ENCODE measurements at places on chromosomes 3 and 15.

- peaks cover 8% of the 10 kb centered on the region for H3K27me3 ChIP-seq
- peak; percentile 47 for DNase-seq
These were observed 112.1 kb upstream of the ICE2 start for GRCh38 chr15:60590935-60591495.

DNA sequence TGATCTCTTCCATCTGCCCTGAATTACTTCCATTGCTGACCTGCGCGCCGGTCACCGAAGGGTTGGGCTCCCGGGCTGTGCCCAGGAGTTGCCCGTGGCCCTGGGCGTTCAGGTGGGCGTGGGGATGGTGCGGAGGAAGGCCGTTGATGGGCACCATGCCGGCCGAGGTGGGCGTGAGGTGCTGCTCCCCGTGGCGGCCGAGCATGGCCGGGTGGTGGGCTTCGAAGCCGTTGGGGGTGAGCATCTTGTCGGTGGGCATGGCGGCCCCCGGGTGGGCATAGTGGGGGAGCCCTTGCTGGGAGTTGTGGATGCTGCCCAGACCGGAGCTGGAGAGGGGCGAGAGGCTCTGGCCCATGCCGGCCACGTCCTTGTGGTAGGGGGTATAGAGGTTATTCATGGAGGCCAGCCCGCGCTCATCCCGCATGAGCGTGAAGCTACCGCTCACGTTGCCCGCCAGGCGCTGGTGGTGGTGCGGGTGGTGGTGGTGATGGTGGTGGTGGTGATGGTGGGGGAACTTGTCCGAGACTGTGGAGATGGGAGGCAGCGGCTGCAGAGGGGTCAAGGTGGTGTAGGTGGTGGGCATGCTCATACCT lies 1.0 kb downstream of the ONECUT1 start:
- DNase-seq, result no peak
- H3K4me1 ChIP-seq, result peaks cover 39% of the 10 kb centered on the region
- no peaks in the 10 kb centered on the region for H3K36me3 ChIP-seq
- peaks cover 96% of the 10 kb centered on the region for H3K27me3 ChIP-seq
- H3K27ac ChIP-seq, result no peak overlapping the region

DNA sequence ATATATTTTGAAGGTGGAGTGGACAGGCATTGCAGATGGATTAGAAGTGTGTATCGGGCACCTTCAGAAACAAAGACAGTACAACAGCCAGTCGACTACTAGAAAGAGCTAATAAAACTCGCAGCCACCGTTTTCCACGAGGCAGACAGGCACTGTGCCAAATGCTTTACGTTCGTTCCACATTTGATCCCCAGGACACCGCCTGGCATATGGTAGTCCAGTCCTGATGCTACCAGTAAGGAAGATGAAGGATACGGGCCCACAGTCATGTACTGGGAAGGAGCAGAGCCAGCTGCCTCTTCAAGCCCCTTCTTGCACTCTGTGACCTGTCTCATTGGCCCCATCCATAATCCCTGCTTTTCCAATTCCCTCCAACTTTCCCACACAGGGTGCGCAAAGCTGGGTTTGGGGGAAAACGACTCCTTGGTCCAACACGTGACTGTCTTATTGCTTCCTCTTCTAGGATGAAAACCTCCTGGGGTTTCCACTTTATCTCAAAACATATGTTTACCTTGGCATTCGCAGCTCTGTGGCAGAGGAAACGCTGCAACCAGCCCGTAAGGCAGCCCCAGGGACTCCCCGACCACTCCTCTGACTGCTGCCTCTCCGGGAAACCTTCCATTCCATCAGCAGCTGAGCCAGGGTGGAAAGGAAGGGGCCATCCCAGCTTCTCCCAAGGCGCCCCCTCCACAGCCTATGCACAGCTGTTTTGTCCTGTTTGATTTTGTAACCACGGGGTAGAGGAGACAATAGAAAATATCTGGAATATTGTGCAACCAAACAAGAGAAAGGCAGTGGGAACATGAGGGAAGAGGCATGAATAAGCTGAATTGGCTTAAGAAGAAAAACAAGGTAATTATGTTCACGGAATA lies 107.4 kb downstream of the ADAMTS17 start:
- no peak for DNase-seq
- H3K27me3 ChIP-seq, result no peaks in the 10 kb centered on the region
- no peak overlapping the region for H3K4me3 ChIP-seq
- H3K36me3 ChIP-seq, result no peaks in the 10 kb centered on the region
- H3K4me1 ChIP-seq, result no peaks in the 10 kb centered on the region

DNA sequence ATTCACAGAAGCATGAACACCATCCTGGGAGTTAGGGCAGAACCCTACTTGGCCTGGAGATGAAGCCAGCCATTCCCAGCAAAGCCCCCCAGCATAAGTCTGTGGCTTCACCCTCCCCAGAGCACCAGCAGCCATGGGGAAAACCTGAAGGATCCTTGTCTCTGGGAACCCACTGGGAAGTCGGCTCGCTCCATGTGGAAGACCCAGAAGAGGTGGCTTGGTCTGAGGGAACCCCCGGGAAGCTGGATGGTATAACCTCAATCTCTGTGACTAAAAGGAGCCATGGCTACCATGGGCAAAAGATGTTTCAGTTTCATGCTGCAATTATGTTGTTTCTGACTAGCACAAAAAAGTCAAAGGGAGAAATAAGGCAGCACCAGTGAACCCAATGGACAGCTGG lies 11.8 kb upstream of the RPUSD3 start:
- peaks cover 6% of the 10 kb centered on the region for H3K27me3 ChIP-seq
- no peaks in the 10 kb centered on the region for H3K36me3 ChIP-seq
- H3K4me1 ChIP-seq, result no peaks in the 10 kb centered on the region
- no peak overlapping the region for H3K27ac ChIP-seq
- no peak overlapping the region for H3K4me3 ChIP-seq

DNA sequence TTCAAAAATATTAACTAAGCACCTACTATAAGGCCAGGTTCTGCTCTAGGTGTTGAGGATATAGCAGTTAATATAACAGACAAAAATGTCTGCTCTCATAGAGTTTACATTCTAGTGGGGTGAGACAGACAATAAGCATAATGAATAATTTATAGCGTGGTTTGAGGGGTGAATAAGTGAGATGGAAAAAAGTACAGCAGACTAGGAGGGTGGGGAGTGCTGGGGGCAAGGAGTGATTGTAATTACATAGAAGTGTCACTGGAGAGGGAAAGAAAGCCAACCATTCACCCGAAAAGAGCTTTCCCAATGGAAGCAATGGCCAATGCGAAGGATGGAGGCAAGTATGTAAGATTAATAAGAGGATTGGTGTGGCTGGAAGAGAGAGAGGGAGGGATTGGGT lies 552.9 kb upstream of the KCNMB2 start:
- no peaks in the 10 kb centered on the region for H3K4me1 ChIP-seq
- H3K27me3 ChIP-seq, result no peaks in the 10 kb centered on the region
- H3K27ac ChIP-seq, result no peak overlapping the region
- DNase-seq, result no peak
- no peak overlapping the region for H3K4me3 ChIP-seq

DNA sequence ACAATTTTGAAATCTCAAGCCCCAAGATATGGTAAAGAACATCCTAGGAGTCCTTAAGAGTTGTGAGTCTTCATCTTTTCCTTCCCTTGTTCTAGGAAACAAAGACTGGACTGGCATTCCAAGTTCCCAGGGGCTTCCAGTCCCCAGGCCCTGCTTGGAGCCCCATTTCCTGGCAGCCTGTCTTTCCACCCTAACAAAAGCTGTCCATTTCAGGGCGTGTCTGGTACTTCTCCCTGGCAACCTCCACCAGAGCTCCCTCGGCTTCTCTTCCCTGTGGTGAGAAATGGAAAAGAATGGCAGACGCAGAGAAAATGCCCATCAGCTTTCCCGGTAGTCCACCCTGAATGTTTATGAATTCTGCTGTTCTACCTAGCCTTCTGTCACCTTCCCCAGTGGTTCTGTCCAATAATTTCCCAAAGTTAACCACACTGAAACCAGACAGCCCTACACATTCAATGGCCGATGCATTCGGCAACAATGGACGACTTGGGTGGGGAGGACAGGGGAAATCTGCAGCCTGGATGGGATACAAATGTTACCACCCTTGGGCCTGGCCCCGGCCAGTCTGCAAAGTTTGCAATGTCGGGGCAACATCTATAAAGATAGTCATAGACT lies 6.8 kb downstream of the RAB6B start:
- H3K4me3 ChIP-seq, result no peak overlapping the region
- DNase-seq, result no peak
- no peaks in the 10 kb centered on the region for H3K4me1 ChIP-seq
- no peaks in the 10 kb centered on the region for H3K36me3 ChIP-seq
- no peak overlapping the region for H3K27ac ChIP-seq

GRCh38 chr3:66952357-66952756 lies 45.8 kb upstream of the KBTBD8 start:
- no peak for DNase-seq
- no peak overlapping the region for H3K4me3 ChIP-seq
- H3K36me3 ChIP-seq, result no peaks in the 10 kb centered on the region
- no peak overlapping the region for H3K27ac ChIP-seq

DNA sequence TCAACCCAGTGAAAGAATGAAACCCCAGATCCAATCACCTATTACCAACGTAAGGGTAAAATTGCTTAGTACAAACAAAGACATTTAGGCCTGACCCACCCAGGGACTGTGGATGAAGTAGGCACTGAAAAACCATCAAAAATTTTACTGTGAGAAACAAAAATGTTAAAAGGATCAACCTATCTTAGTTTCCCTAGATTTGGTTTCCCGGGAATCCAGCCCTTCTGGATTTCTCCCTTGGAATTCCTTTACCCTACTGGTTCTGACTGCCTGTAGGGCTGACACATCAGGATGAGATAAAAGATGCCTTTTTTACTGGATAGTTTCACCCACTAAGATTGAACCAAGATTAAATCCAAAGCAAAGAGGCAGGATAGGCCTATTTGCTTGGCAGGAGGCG lies 102.7 kb downstream of the SCAPER start:
- H3K27me3 ChIP-seq, result no peaks in the 10 kb centered on the region
- H3K36me3 ChIP-seq, result peaks cover 9% of the 10 kb centered on the region
- H3K4me1 ChIP-seq, result no peaks in the 10 kb centered on the region
- H3K27ac ChIP-seq, result no peak overlapping the region

- no peak for DNase-seq
- H3K4me3 ChIP-seq, result no peak overlapping the region
- H3K27me3 ChIP-seq, result no peaks in the 10 kb centered on the region
- no peaks in the 10 kb centered on the region for H3K4me1 ChIP-seq
- no peaks in the 10 kb centered on the region for H3K36me3 ChIP-seq
These were observed 58.4 kb downstream of the CAPN7 start for GRCh38 chr3:15264486-15264885.

All from neuronal stem cell (in vitro differentiated cells).